Urinary bladder (tissue), 4 donors: ENCODE measurements at places on chromosomes 3 and 15. TPM values are rescaled to one million over a fixed set of nuclear protein-coding genes. Genes with fewer than 3 reads are reported as not detected.

- DNase-seq: no peak
Measured at GRCh38 chr3:58215317-58216025, 4.7 kb upstream of the DNASE1L3 start.

GRCh38 chr3:72102112-72102616, 317.2 kb upstream of the PROK2 start:
- no peak for DNase-seq

DNA sequence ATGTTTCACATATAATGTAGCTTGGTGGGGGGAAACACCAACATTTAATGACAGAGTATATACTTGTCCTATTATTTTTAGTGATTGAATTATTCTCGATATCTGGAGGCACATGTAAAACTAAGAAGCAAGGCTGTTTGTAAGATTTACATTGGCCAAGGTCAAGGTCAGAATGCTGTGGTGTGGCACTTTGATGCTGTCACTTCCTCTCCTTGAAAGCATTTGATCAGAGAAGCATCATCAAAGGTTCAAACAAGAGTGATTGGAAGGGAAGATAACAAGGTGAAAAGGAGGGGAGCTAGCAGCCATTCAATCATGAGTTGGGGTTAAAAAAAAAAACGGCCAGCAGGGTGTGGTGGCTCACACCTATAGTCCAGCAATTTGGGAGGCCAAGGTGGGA, 26.4 kb downstream of the RTF1 start:
- no peak for DNase-seq

GRCh38 chr15:80885016-80885579, 104.5 kb downstream of the MESD start:
- DNase-seq: no peak

GRCh38 chr3:12190832-12191231, 32.1 kb upstream of the TIMP4 start:
- DNase-seq: no peak

DNA sequence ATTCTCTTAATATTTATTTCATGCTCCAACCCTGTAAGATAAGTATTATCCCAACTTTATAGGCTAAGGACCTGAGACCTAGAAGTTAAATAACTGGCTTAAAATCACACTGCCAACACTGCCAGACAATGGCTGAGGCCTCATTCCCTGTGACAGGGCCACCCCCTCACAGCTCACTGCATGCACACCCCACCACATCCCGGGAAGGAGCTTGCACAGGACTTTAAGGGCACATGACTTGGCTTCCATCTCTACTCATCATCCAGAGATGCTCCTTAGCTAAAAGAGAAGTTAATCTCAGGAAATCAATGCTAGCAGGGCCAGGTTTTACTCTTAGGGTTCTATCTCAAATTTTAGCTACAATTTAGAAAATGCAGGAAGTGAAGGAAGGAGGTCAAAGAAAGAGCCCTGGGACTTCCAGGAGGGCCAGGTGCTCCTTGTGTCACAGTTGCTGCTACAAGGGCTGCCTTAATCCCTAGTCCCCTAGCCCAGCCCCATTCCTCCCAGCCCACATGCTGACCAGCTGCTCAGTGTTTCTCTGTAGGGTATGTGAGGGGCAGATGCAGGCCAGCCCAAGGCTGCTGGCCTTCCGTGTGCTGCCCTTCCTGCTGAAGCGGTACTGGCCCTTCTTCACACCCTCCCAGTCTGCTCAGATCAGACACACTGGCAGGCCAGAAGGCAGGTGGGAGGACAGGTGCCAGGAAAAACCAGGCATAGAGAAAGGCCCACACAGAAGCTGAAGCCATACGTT, 53.5 kb downstream of the WWTR1 start:
- no peak for DNase-seq

- no peak for DNase-seq
Measured at GRCh38 chr3:105661461-105661860, 207.4 kb downstream of the CBLB start.

DNA sequence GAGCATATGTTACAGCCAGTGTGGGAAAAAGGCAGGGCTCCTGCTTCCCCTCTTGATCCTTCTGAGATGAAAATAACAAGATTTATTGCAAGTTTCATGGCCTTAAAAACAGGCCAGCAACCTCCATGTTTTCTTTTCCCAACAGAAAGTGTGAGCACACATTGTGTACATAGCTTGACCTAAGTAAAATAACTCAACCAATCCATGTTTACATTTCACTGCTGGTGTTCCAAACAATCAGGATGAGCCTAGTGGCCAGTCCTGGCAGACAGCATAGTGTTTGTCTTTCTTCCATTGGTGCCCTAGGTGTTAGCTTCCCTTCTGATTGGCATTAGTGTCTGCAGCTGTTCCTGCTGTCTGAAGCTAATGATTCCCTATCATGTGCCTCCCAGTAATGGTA, 847.7 kb downstream of the EPHA3 start:
- no peak for DNase-seq

DNA sequence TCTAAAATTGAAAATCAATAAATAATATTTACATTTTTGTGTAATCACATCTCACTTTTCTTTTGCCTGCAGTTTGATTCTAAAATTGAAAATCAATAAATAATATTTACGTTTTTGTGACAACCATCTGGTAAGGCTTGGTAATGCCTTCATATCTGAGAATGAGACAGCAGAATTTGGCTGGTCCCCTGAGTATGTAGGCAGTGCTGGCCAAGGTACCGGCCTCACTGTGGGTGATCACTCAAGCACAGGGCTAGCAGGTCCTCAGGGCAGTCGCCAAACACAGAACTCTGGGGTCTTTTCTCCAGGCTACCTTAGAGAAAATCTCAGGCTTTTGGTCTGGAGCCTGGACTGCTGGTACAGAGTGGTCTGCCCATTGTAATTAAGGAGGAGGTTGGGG, 26.2 kb downstream of the RTP3 start:
- DNase-seq: no peak

The CCR1 gene
- total RNA-seq: 7.7 TPM

The TUSC2 gene
- 4.5 TPM for total RNA-seq

DNA sequence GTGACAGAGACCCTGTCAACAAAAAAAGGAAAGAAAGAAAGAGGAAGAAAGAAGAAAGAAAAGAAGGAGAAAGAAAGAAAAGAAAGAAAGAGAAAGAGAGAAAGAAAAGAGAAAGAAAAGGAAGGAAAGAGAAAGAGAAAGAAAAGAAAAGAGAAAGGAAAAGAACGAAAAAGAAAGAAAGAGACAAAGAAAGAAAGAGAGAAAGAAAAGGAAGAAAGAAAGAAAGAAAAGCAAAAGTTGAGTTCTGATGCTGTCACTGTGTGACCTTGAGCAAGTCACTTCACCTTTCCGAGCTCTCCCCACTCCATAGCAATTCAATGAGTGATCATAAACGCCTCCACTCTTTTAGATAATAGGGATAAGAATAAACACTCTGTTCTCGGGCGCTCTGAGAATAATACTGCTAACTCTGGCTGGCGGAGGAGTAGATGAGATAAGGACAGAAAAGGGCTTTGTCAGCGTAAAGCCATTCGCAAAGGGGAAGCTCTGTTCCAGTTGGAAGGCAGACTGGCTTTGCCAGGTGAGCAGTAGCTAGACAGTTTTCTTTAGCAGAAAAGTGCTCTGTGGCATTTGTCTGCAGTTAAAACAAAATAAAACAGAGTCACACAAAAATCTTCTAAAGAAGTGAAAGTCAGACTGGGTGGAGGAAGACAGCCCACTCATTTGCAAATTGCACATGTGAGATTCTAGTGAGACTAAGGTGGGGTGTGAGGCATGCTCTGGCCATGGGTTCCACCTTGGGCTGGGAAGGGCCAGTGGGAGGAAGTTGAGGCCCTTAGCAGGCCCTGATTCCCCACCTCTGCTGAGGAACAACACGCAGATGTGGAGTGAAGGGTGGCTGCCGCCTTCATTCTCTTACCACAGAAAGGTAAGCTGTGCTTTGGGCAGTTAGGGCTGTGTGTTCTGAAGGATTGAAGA, 9.6 kb upstream of the FLNB start:
- no peak for DNase-seq

The PAQR9 gene
- not detected for total RNA-seq

- peak; percentile 85 for DNase-seq
Measured at GRCh38 chr3:9396301-9396631, 1.1 kb upstream of the SETD5 start.

The SGO1 gene
- total RNA-seq: 6.9 TPM
